ENCODE measurements at places on chromosomes 2 and 18. TPM values are rescaled to one million over a fixed set of nuclear protein-coding genes. Genes with fewer than 3 reads are reported as not detected.

The GKN1 gene
- not detected for total RNA-seq

The SKA1 gene
- total RNA-seq: 14.6 TPM

The LAPTM4A gene
- total RNA-seq: 79.6 TPM

The UGT1A5 gene
- total RNA-seq: not detected

The ANKRD53 gene
- total RNA-seq: 0.32 TPM

The CAPN14 gene
- total RNA-seq: under 0.01 TPM

The CCDC68 gene
- 1.3 TPM for total RNA-seq

The SFT2D3 gene
- total RNA-seq: 5.2 TPM

The RBM44 gene
- 0.91 TPM for total RNA-seq

The SMYD1 gene
- not detected for total RNA-seq

The CCDC85A gene
- total RNA-seq: 20.5 TPM

The COPS7B gene
- 12.7 TPM for total RNA-seq

The LONRF2 gene
- total RNA-seq: 0.15 TPM

The THSD7B gene
- total RNA-seq: not detected

The ASPRV1 gene
- total RNA-seq: 0.32 TPM

The ITGAV gene
- total RNA-seq: 251 TPM

The TRABD2A gene
- 1.1 TPM for total RNA-seq

The SKOR2 gene
- not detected for total RNA-seq

The PRKAG3 gene
- not detected for total RNA-seq

The PSMA8 gene
- total RNA-seq: not detected

The DCC gene
- total RNA-seq: under 0.01 TPM

The STK36 gene
- total RNA-seq: 7.1 TPM

The AGAP1 gene
- total RNA-seq: 4.9 TPM

The CCDC121 gene
- total RNA-seq: 1.3 TPM

The RAPH1 gene
- 14.6 TPM for total RNA-seq

The TTN gene
- 1.3 TPM for total RNA-seq

The SLC25A12 gene
- 15.6 TPM for total RNA-seq

The POTEF gene
- under 0.01 TPM for total RNA-seq

Measured in epithelial cell of umbilical artery (primary cell).